K562 (cell line): ENCODE measurements at places on chromosomes 13 and 19.

DNA sequence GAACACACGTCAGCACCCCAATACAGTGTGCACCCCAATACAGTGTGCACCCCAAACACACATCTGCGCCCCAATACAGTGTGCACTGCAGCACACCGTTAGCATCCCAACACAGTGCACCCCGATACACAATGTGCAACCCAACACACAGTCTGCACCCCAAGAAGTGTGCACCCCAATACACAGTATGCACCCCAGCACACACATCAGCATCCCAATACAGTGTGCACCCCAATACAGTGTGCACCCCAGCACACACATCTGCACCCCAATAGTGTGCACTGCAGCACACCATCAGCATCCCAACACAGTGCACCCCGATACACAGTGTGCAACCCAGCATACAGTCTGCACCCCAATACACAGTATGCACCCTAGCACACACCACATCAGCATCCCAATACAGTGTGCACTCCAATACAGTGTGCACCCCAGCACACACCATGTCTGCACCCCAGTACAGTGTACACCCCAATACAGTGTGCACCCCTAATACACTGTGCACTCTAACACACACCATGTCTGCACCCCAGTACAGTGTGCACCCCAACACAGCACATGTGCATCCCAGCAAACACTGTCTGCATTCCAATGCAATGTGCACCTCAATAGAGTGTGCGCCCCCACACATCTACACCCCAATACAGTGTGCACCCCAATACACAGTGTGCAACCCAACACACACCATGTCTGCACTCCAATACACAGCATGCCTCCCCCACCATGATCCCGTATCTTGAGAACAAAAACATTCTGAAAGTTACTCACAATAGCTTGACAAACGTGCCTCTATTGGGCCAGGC lies 855 bp upstream of the CARS2 start:
- no peak for DNase-seq

DNA sequence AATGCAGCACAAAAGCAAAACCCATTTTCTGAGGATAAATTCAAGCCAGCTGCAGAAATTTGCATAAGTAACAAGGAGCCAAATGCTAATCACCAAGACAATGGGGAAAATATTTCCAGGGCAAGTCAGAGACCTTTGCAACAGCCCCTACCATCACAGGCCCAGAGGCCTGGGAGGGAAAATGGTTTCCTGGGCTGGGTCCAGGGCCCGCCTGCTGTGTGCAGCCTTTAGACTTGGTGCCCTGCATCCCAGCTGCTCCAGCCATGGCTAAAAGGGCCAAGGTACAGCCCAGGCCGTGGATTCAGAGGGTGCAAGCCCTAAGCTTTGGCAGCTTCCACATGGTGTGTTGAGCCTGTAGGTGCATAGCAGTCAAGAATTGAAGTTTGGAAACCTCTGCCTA lies 309.5 kb upstream of the SGCG start:
- no peak for DNase-seq

DNA sequence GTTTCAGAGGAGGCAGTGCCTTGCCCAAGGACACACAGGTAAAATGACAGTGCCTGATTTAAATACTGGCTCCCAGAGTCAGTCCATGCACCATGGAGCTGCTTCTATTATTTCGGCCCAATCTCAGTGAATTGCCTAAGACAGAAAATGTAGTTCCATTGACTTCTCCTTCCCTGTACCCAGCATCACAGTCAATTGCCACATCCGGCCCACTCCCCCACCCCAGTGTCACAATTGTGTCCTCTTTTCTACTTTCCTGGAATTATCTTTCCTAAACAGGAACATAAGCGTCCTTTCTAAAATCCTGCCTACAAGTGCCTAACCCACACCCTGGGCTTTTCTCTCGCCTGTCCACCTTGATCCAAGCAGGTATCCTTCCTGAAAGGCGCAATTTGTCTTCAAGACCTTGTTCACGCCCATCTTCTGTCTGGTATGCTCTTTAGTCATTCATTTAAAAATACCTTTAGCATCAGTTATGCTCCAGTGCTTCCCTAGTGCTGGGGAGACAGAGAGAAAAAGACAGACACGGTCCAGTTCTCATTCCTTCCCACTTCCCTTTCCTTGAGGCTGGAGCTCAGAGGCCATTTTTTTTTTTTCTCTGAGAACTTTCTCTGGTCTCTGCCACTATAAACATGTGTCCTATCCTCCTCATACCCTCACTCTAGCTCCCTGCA lies 411.4 kb downstream of the LIG4 start:
- no peak for DNase-seq

DNA sequence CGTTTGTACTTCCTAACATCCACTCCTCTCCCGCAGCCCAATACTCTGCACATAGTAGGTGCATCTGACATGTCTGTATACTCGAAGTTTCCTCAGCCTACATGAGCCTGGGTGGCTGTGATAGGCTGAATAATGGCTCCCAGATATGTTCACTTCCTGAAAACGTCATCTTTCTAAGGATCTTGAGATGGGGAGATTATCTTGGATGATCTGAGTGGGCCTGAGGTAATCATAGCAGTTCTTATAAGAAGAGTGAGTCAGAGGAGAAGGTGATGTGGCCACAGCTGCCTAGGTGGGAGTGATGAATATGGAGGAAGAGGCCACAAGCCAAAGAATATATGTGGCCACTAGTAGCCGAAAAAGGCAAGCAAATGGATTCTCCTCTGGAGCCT lies 84.2 kb downstream of the AKAP11 start:
- DNase-seq: no peak

- DNase-seq: no peak
Measured at GRCh38 chr13:28585561-28585960, 73.4 kb upstream of the POMP start.

- DNase-seq: no peak
Measured at GRCh38 chr13:30779608-30780007, 44.3 kb downstream of the ALOX5AP start.

- peak; percentile 79 for DNase-seq
Measured at GRCh38 chr19:16315825-16316505, 8.7 kb upstream of the KLF2 start.

DNA sequence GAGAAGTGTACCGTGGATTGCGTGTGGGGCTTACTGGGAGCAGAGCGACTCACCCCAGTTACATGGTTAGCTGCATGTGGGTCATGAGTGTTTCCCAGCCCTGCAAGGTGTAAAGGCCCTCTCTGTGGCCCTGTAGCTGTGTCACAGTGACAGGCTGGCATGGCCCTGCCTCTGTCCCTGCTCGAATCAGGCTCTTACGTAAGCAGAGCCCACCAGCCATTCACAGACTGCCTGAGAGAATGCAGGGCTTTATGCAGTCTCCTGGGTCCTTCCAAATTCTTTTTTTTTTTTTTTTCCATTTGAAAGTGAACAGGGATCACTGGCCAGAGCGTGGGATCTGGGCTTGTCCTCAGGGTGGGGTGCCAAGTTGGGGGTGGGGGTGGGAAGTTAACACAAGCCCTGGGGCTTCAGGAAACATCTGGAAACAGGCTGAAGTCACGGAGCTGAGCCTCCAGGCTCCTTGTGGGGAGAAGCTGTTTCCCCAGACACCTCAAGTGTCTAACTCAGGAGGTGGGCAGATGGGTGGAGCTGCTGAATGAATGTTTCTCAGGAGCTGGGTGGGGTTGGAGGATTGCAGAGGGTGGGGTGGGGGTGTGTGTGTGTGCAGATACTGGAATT lies 13.4 kb downstream of the TECR start:
- peak; percentile 75 for DNase-seq

DNA sequence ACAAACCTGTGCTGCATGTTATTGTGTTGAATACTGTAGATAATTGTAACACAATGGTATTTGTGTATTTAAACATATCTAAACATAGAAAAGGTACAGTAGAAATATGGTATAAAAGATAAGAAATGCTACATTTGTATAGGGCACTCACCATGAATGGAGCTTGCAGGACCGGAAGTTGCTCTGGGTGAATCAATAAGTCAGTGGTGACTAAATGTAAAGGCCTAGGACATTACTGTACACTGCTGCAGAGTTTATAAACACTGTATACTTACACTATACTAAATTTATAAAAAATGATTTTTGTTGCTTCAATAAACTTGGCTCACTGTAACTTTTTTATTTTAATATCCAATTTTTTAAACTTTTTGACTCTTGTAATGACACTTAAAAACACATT lies 34.4 kb downstream of the LMO7 start:
- no peak for DNase-seq

DNA sequence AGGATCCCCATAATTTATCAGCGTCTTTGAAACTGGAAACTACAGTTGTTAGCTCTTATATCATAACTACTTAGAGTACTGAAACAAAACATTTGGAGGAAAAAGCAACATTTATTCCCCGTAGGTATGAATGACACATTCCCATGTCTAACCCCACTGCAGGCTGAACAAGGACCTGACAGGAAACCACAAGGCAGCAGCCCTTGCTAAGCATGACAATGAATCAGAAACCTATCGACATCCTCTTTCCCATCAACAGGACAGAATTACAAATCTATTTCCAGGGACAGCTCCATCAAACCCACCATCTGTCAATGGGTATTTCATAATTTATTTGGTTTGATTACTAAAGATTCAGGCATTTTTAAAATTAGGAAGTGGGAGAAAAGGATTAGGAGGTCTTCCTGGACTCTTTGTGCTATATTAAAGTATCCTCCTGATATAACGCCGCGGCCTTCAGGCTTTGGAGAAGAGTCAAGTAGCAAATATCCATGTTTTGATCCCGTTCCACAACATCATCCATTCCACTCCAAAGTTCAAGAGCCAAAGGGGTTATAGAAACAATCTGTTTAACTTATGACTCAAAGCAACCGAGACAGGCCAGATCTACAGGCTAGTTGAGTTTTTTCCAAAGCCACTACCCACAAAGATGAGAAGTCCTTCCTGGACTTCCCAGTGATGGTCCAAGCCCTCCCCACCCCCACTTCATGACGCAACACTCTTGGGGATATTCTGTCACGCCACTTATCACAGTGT lies 51.1 kb downstream of the FAM216B start:
- DNase-seq: no peak

GRCh38 chr13:78997902-78998629 lies 339.1 kb upstream of the OBI1 start:
- no peak for DNase-seq

GRCh38 chr13:99403458-99403971 lies 96.3 kb upstream of the GPR183 start:
- no peak for DNase-seq

DNA sequence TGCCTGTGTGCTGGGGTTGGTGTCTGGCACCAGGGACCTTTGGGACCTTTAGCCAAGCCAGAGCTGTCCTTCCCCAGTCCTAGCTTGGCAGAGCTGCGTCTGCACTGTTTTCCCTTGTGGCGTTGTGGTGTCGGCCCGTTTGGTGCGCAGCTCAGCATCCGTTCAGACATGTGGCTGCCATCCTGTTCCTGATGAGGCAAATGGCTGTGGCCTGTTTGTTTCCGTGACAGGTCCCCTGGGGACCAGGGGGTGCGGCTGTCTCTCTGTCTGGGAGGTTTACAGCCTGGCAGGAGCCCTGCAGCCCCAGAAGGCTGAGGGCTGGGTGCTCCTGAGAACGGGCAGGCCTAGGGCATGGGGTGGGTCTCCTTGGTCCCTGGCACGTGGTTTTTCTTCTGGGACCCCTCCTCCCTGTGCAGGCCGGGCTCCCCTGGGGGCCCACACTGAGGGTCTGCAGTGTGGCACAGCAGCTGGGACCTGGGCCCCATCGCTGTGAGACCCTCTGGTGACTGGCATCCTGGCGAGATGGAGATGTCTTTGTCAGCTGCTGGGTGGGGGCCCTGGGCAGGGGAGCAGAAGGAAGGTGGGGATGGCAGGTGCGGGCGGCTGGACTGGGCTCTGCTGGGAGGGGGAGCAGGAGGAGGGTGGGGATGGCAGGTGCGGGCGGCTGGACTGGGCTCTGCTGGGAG lies 4.0 kb downstream of the SPPL2B start:
- no peak for DNase-seq

DNA sequence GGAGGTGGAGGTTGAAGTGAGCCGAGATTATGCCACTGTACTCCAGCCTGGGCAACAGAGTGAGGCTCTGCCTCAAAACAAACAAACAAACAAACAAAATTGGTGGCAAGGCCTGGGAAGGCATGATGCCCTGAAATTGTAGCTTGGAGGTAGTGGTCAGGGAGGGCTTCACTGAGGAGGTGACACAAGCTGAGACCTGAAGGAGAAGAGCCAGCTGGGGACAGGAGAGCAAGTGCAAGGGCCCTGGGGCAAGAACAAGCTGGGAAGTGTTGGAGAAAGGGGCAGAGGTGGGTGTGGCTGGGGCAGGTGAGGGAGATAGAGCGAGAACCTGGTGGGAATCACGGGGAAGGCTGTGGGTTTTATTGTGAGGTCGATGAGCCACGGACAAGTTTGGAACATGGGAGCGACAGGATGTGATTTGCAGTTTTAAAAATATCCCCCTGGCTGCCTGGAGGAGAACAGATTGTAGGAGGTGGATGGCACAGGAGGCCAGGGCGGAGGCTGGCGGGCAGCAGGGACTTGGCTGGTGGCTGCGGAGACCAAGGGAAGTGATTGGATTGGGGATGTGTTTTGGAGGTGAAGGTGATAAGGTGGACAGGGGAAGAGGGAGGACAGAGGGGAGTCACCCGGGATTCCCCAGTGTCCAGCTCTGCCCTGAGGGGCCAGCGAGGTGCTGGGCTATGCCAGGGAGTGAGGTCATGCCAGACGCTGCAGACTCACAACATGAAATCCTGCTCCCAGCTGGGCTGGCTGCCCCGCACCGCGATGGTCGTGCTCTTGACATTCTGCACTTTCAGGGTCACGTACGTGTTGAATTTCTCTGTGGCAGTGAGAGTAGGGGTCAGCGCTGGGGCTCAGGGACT lies 14.0 kb downstream of the UNC13A start:
- DNase-seq: no peak

- no peak for DNase-seq
Measured at GRCh38 chr19:19098703-19099632, 35.2 kb downstream of the SLC25A42 start.

GRCh38 chr13:46168783-46169182 lies 13.2 kb downstream of the LCP1 start:
- DNase-seq: no peak

DNA sequence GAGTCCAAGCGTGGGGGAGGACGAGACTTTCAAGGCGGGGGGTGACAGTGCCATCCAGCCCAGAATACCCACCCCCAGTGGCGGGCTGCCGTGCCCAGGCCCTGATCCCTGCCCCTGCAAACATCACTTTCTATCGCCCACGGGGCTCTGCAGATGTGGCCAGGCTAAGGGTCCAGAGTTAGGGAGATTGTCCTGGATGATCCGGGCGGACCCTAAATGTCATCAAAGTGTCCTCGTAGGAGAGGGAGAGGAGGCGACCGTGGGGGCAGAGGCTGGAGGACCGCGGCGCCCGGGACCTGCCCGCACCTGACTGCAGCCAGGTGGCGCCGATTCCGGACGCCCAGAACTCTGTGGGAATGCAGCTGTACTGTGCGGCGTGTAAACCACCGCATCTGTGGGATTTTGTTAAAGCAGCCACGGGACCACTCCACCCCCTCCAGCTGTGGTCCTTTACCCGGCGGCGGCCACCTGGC lies 32.4 kb downstream of the GJA3 start:
- no peak for DNase-seq

GRCh38 chr13:54593504-54593903 lies 1564.9 kb downstream of the OLFM4 start:
- DNase-seq: no peak

DNA sequence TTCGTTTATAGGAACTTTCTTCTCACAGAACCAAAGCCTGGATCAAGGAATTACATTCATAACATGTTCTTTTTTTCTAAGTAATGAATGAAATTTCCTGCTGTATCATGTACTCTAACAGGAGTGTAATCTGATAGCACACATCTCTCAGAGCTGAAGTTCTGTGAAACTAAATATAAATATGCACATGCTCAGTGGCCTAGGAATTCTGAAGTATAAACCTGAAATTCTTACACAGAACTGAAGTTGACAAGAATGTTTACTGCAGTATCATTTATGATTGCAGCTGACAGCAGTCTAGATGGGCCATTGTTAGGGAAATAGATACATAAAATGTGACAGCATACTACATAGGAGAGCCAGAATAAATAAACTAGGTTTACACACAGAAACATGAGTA lies 54.5 kb downstream of the USP12 start:
- no peak for DNase-seq
